NCI-H1417 (cell line): ENCODE measurements at places on chromosomes 5 and 9.

- DNase-seq, result peak; percentile 86
Measured at GRCh38 chr5:18281947-18282581, 647.8 kb downstream of the TAF11L14 start.

GRCh38 chr9:136140046-136140445 lies 21.4 kb upstream of the TMEM250 start:
- no peak for DNase-seq

GRCh38 chr5:111995701-111996100 lies 238.7 kb upstream of the NREP start:
- no peak for DNase-seq

DNA sequence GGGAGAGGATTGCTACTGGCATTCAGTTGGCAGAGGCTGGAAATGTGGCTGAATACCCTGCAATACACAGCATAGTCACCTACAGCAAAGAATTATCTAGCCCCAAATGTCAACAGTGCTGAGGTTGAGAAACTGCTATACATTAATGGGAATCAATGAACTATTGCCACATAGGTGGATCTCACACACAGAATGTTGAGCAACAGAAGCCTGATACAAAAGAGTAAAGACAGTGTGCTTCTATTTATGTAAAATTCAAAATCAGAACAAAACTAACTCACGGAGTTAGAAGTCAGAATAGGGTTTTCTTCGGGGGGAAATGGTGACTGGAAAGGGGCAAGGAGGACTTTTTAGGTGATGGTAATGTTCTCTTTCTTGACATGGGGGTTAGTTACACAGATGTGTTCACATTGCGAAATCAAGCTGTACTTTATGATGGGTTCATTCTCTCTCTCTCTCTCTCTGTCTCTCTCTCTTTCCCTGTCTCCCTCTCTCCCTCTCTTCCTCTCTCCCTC lies 45.7 kb upstream of the PANK3 start:
- DNase-seq, result no peak

- no peak for DNase-seq
Measured at GRCh38 chr5:163478126-163478981, 17.9 kb downstream of the HMMR start.

DNA sequence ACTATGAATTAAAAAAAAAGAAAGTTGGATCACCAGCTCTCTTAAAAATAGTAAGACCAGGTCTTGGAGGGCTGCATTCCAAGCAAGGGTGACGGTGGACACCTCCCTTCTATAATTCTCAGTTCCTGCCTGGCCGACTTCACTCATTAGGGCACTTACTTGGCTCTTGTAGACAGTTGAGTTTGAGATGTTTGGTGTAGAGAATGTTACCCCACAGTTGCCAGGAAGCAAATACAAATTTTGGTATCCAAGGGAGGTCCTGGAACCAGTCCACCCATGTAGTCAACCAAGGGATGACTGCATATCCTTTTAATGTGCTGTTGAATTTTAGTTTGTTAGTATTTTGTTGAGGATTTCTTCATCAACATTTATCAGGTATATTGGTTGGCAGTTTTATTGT lies 20.6 kb downstream of the B4GALT7 start:
- DNase-seq, result no peak

- no peak for DNase-seq
Measured at GRCh38 chr9:89036383-89036782, 45.1 kb downstream of the S1PR3 start.

DNA sequence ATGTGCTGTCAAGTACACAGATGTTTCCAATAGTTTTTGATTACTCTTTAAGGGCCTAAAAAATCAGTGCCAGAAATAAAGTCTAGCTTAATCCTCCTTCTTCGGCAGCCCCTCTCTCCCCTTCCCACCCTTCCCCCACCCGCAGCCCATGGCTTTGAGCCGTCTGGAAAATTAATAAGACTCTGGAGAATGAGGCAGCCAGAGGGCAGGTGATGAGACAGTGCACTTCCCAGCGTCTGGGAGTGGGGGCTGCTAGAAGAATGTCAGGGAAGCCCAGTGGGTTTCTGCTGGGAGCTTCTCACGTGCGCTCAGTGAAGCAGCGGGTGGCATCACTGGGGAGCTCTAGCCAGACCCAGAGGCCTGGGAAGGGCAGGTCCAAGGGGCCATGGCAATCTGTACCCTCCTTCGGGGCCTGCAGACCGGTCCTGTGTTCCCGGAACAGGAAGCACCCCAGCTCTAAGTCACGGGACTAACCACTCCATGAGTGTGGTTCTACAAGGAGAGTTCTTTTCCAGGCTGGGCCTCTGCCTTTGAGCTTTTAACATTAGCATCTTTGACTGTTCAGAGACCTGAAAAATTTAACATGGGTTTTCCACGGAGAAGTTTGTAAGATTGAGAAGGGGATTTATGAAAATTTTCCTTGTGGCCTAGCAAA lies 164.8 kb upstream of the OTULINL start:
- no peak for DNase-seq
